Fibroblast of lung (primary cell): ENCODE measurements at places on chromosomes 6 and 20.
A peak's percentile ranks its signal among the peaks of the same experiment; 100 is the strongest.

GRCh38 chr6:121932076-121932991 lies 467.1 kb upstream of the HSF2 start:
- no peaks in the 10 kb centered on the region for H3K36me3 ChIP-seq
- peaks cover 2% of the 10 kb centered on the region for H3K4me1 ChIP-seq
- peak overlapping the region; percentile 51 for H3K27ac ChIP-seq

DNA sequence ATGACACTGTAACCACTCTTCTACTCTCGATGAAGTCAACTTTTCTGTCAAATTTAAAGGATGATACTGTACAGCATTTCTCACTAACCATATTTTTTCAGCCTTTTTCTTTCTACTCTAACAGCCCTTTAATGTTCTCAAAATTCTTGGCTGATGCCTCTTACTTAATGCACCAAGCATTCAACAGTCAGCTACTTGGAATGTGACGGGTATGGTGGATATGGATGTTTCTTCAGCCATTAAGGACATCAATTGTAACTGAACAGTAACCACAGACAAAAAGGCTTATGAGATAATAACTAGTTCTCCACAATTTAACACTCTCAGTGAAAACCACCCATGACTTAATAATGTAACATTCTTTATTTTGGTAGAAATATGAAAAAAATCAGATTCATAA lies 467.2 kb upstream of the ZNF337 start:
- DNase-seq = peak; percentile 96
- H3K4me3 ChIP-seq = no peak overlapping the region
- no peaks in the 10 kb centered on the region for H3K36me3 ChIP-seq
- H3K4me1 ChIP-seq = no peaks in the 10 kb centered on the region

DNA sequence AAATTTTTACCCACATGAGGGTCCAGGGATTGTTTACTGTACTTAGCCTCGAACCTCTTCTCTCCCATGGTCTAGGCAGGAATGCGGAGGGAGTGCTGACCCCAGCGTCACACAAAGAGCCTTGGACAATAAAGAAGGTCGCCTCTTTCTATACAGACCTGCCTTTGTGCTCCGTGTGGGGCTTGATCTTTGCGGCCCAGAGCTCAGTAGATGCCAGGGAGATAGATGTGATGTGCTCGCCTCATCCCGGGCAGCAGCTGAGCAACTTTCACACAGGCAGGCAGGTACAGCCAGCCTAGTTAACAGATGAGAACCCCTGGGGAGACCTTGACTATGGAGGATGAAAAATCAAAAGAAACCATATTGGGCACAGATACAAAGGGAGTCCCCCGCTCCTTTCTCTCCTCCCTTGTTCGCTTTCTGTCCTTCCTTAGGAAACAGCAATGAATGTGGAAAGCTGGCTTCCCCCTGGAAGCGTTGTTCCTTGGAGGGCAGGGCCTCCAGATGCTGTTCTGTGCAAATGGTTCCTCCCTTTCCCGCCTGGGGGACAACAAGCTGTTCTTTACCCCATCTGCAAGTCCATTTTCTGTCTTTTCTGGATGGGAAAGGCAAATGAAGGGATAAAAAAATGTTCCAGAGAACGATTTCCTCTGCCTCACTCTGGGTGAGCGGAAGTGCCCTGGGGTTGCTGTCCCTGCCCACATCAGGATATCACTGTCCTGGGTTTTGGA lies 128.3 kb downstream of the OLIG3 start:
- no peaks in the 10 kb centered on the region for H3K27me3 ChIP-seq
- H3K4me1 ChIP-seq = no peaks in the 10 kb centered on the region
- no peak overlapping the region for H3K27ac ChIP-seq
- H3K4me3 ChIP-seq = no peak overlapping the region

GRCh38 chr6:1739680-1740079 lies 130.0 kb downstream of the FOXC1 start:
- no peak overlapping the region for H3K27ac ChIP-seq
- no peaks in the 10 kb centered on the region for H3K4me1 ChIP-seq
- no peak for DNase-seq
- no peaks in the 10 kb centered on the region for H3K36me3 ChIP-seq
- H3K27me3 ChIP-seq = no peaks in the 10 kb centered on the region

GRCh38 chr20:54195483-54196472 lies 12.1 kb upstream of the PFDN4 start:
- H3K27me3 ChIP-seq = no peaks in the 10 kb centered on the region
- no peak overlapping the region for H3K27ac ChIP-seq
- no peaks in the 10 kb centered on the region for H3K4me1 ChIP-seq
- H3K4me3 ChIP-seq = no peak overlapping the region
- no peak for DNase-seq
- H3K36me3 ChIP-seq = no peaks in the 10 kb centered on the region
